ENCODE measurements at places on chromosomes 11 and 22. TPM values are rescaled to one million over a fixed set of nuclear protein-coding genes. Genes with fewer than 3 reads are reported as not detected.

DNA sequence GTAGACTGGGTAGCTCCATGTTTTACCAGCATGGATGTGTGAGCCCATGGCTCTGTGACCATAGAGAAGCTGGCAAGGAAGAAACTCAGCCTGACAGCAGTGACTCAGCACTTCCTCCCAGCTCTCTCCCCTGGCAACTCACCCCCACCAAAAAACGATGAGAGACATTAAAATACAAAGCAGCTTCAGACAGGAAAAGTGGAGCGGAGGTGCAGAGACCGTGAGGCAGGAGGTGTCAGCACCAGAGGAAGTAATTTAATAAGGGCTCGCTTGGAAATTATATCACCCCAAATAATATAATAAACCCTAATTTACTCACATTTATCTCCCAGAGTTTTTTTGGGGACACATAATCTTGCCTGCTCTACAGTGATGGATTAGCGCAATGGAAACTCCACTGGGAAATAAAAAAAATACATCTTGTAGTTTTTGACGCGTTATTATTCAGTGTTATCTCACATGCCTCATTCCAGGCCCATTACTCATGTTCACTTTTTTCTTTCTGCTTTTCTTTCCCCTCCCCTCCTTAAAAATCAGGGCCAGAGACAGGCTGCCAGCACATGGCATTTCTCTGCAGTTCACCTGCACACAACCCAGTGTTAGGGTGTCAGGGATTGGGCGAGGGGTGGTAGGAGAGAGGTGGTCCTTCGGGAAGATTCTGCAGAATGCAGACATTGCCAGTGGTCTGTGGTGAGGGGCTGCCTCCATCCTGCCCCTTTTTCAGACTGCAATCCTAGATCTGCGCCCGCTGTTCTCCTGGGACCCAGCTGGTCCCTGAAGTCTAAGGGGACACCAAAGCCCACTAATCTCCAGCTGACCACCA is 170.8 kb downstream of the BUD13 start:
- DNase-seq, result no peak

The GLB1L3 gene
- not detected for total RNA-seq

- DNase-seq, result no peak
Observed at GRCh38 chr11:37630866-37631265, 1032.8 kb upstream of the RAG2 start.

The LMF2 gene
- total RNA-seq, result 23.4 TPM

The TMEM45B gene
- total RNA-seq, result not detected

- DNase-seq, result no peak
Observed at GRCh38 chr11:69454018-69454417, 27.4 kb upstream of the LINC01488 start.

The HOATZ gene
- not detected for total RNA-seq

The DNAJB13 gene
- total RNA-seq, result not detected

DNA sequence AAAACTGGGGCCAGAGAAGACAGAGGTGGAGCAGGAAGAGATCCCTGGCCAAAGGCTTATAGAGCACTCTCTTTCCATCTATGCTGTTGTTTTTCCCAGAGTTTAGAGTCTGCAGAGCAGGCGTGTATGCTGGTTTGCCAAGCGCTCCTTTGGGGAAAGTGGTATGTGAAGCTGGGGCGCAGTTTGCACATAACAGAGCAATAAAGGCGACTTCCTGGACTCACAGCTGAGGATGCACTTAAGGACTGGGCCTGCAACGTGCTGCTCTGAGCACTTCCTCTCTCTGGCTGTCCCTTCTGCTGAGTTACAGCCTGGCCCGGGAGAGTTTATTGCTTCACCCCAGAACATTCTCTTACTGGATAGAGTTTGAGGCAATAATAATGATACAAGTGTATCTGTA is 41.7 kb downstream of the THAP12 start:
- DNase-seq, result peak; percentile 58

DNA sequence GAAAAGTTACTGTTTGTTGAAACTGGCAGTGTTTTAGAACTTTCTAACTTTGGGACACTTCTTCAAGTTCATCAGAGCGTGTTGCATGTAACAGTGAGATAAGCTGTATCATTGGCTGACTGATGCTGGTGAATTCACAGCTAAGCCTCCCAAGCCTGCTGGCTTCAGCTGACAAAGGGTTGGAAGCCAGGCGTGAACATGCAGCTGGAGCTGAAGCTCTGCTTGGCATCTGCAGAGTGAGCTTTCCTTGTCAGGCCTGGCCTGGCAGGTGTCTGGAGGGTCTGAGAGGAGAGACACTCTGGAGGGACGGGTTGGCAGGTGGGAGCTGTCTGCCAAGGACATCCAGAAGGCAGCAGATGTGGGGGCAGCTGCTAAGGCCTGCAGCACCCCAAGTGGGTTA is 1.5 kb downstream of the AMPD3 start:
- DNase-seq, result no peak

The ARHGAP20 gene
- 0.16 TPM for total RNA-seq

- no peak for DNase-seq
Observed at GRCh38 chr11:61018059-61018458, 46.6 kb downstream of the CD6 start.

- DNase-seq, result no peak
Observed at GRCh38 chr22:28900379-28900925, 17.1 kb downstream of the ZNRF3 start.

The KRTAP5-9 gene
- not detected for total RNA-seq

- no peak for DNase-seq
Observed at GRCh38 chr11:67113231-67113721, 5.8 kb upstream of the KDM2A start.

The OR8K3 gene
- total RNA-seq, result not detected

DNA sequence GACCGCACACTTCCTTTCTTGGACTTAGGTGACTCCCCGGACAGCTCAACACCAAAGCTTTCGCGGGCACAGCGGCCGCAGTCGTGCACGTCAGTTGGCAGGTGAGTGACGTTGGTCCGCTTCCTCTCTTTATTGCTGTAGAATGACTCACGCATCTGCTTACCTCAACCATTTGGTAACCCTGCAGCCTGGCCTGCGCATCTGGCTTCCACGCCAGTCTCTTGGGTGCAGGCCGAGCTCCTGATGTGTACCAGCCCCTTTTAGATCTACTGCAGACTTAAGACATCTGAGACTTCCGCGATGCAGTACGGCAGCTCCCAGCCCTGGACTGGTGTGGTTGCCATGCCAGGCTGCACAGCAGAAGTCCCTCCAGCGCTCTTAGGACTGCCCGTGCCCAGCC is 12.4 kb upstream of the TRMU start:
- no peak for DNase-seq

GRCh38 chr22:19522881-19523239 is 1.4 kb downstream of the CLDN5 start:
- no peak for DNase-seq

DNA sequence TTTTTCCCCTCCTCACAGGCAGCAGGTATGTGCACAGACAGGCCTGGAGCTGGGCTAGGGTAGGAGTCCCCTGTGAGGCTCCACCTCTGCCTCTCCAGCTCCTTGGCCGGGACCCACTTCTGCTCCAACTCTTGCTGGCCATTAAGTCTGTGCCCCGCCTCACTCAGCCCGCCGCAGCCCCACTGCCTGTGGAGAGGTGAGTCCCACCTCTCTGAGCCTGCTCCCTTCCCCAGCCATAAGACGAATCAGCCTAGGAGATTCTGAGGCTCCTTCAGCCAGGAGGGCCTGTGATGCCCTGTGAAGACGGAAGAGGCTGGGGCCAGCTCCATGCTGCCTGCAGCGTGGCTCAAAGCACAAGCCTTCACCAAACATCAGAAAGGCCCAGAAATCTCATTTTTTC is 23.0 kb downstream of the TSKU start:
- DNase-seq, result no peak

- no peak for DNase-seq
Observed at GRCh38 chr11:112255067-112255720, 5.5 kb downstream of the PLET1 start.

The GRAP2 gene
- total RNA-seq, result 1.6 TPM

DNA sequence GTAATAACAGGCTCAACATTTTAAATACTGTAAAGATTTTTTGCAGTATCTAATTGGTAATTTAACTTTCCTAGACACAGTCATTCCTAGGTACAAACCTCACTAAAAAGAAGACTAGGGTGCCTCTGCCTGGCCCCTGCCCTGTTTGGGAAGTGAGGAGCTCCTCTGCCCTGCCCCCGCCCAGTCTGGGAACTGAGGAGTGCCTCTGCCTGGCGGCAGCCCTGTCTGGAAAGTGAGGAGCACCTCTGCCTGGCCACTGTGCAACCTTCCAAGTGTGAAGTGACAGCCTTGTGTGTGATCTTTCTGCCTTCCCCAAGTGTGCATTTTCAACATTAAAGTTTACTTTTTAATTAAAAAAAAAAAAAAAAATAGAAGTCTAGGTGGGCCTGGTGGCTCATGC is 4.2 kb downstream of the CHORDC1 start:
- DNase-seq, result peak; percentile 26

The OR5J2 gene
- not detected for total RNA-seq

- no peak for DNase-seq
Observed at GRCh38 chr11:83046621-83047172, 25.0 kb downstream of the RAB30 start.

GRCh38 chr22:35891442-35891841 is 137.2 kb downstream of the RBFOX2 start:
- DNase-seq, result no peak

The SCT gene
- not detected for total RNA-seq

- DNase-seq, result no peak
Observed at GRCh38 chr22:45837508-45837907, 139.5 kb downstream of the WNT7B start.

DNA sequence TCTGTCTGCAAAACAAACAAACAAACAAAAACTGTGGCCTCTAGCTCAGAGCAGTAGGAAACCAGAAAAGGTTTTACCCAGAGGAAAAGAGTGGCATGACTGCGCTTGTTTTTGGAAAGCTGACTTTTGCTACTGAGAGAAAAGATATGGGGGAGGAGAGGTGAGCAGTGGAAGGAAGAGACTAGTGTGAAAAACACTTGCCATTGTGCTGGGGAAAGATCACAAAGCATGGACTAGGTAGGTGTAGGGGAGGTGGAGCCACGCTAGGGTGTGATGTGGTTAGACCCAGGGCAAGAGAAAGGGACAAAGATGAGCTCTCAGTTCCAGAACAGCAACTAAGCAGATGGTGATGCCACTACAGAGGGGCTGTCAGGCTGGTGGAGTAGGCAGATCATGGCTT is 319.2 kb downstream of the LARGE1 start:
- no peak for DNase-seq

DNA sequence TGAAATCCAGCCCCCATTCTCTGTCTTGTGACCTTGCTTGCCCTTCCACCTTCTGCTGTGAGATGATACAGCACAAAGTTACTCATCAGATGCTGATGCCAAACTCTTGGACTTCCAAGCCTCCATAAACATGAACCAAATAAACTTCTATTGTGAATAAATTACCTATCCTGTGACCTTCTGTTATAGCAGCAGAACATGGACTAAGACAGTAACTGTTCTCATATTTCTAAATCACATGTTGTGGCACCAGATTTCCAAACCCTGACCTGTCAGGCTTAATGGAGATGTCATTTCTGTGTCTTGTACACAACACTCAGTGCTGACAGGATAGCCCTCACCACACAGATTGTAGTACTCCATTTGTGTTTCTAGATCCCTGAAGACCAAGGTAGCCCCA is 6.0 kb downstream of the SLC22A25 start:
- DNase-seq, result no peak

Measured in left ventricle myocardium inferior (tissue), 1 donor.